ENCODE measurements at places on chromosomes 11 and 22.

DNA sequence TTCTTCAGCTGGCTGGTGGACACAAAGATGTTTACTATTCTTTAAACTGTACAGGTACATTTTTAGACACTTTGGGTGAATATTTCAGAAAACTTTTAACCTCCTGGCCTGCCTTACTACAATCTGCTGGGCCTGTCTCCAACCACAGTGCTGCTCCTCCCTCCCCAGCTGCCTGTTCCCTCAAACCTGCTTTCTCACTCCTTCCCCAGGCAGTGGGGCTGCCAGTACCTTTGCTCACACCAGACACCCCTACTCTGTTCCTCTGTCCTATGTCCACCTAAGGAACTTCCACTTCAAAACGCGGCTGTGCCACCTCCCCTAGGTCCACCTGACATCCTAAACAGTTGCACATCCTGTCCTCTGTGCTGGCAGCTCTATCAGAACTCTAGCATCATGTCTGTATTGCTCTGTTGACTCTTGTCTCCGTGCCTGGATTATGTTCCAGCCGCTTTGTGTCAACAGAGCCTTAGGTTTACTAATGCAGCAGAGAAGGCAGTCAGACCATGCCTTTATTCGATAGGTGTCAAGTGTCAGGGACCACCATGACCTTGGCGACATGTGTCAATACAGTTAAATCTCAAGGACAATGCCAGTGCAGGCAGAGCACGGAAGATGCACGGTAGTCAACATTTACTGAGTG lies 13.4 kb downstream of the ZP1 start:
- no peak for DNase-seq

GRCh38 chr11:64013141-64013896 lies 22.4 kb upstream of the FLRT1 start:
- DNase-seq, result no peak

GRCh38 chr22:40190501-40190900 lies 12.8 kb downstream of the TNRC6B start:
- DNase-seq, result no peak

DNA sequence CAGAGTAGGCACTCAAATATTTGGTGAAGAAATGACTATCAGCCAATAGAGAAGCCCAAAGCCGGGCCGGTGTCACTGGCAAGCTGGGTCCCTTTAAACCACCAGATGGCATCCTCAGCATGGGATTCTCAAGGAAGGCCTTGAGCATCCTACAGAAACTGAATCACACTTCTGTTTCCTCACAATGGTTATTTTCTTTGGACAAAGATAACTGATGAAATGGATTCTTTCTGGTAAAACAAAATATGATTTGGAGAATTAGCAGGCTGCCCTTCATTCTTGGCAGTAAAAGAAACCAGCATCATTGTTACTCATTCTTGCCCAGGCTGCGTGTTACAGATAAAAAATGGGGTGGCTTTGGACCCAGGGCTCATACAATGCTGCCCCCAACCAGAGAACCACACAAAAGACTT lies 30.3 kb upstream of the ASPHD2 start:
- peak; percentile 43 for DNase-seq

DNA sequence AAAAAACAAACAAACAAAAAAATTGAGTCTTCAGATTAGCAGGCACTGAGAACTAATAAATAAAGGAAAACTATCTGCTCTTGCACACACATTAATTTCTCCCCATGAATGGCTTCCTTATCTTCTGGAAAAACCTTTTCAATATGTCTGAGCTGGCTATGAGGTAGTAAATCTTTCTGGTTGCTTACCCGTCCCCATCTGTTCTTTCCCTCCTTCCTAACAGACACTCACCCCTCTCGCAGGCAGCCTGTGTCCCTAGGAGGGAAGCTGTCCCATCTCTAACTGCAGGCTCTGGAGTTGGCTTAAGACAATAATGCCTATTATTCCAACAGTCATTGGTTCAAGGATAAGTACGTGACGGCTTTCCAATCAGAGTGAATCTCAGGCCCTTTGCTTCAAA lies 8.2 kb upstream of the SCUBE2 start:
- no peak for DNase-seq

- DNase-seq, result peak; percentile 62
These were observed 22.2 kb upstream of the UBASH3B start for GRCh38 chr11:122633219-122633829.

DNA sequence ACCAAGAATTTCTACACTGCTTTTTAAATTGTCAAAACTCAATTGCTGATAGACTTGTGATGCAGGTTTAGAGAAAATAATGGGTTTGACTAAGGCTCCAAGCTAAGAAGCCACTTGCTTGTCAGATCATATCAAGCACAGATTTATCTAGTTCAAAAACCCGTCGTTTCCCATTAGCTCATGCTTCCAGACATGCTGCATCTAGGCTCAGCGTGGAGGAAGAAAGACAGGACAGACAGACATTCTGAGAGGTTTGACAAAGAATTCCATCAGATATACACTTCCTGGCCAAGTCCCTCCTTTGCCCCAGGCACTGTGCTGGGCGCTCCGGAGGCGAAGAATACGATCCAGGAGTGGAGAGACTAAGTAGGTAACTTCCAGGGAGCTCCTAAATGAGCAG lies 76.8 kb downstream of the KCNC1 start:
- DNase-seq, result no peak

GRCh38 chr22:20434773-20435172 lies 2.9 kb downstream of the SCARF2 start:
- no peak for DNase-seq
